ENCODE measurements at places on chromosomes 5 and 9.
A peak's percentile ranks its signal among the peaks of the same experiment; 100 is the strongest.

- DNase-seq = no peak
Observed at GRCh38 chr9:32500768-32501167, 25.2 kb downstream of the RIGI start.

DNA sequence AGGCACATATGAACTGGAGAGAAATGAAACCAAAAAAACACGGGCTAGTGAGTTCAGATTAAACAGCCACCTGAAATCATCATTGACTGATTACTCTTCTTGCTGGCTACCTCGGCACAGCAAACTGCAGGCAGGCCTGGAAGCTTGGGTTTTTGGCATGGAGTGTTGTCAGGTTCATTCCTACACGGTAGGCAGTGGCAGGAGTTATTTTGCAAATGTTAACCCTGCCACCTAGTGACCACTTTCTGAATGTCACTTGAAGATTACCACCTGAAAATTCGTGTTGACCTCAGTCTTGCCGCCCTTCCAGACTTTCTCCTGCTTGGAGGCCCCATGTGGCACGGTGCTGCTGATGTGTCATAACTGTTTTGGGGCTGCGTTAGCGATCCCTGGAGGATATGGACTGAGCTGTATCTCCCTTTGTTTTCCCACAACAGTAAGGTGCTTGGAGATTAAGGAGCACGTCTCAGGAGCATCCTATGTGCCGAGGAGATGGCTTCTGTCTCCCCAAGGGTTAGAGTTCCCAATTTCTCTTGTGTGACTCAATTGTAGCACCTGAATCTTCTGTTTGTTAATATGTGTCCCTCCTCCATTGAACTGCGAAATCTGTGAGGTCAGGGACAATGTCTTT is 12.7 kb upstream of the CD180 start:
- no peak for DNase-seq

DNA sequence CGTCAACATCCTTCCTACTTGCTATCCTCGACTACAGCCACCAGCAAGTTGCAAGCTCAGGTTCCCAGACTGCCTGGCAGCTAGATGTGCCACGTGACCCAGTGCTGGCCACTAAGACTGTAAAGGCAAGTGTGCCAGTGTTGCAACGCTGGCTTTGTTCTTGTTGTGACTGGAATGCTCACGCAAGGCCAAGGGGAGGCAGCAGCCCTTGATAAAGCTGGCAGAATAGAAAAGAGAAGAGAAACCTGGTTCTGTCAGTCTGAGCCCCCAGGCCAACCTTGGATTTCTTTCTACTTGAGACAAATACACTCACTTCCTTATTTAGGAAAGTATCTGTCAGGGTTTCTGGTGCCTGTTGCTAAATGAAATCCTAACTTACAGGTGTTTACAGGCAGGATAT is 113.0 kb downstream of the KLHL3 start:
- DNase-seq = peak; percentile 92

- DNase-seq = peak; percentile 86
Observed at GRCh38 chr9:136090768-136091581, 4.1 kb downstream of the NACC2 start.

GRCh38 chr9:127159949-127160610 is 37.6 kb upstream of the ANGPTL2 start:
- DNase-seq = peak; percentile 10

- no peak for DNase-seq
Observed at GRCh38 chr5:167839065-167839464, 452.4 kb upstream of the WWC1 start.

GRCh38 chr5:2762744-2763532 is 11.5 kb upstream of the IRX2 start:
- DNase-seq = no peak

- no peak for DNase-seq
Observed at GRCh38 chr9:6355728-6356127, 27.6 kb downstream of the TPD52L3 start.

GRCh38 chr5:1292846-1293415 is 1.9 kb downstream of the TERT start:
- DNase-seq = no peak

DNA sequence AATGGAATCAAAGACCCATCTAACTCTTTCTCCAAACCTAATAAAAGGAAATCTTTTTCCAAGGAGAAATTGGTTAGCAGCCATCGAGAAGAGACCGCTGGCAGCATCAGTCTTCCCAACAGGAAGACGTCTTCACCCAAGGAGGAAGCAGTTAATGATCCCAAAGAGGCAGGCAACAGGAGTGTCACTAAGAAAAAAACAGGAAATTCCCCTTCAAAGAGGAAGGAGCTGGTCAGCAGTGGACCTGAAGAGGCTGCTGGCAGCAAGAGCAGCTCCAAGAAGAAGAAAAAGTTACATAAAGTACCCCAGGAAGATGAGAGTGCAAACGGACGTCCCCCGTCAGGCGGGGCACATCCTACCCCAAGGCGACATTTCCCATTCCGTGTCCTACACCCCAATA is 143.7 kb downstream of the ELAVL2 start:
- no peak for DNase-seq

GRCh38 chr9:134533850-134534588 is 107.6 kb upstream of the COL5A1 start:
- DNase-seq = no peak

GRCh38 chr5:167730121-167730520 is 561.3 kb upstream of the WWC1 start:
- DNase-seq = no peak

GRCh38 chr5:136101884-136102283 is 30.8 kb upstream of the SMAD5 start:
- no peak for DNase-seq

- DNase-seq = no peak
Observed at GRCh38 chr9:75626860-75627259, 263.6 kb upstream of the PCSK5 start.

DNA sequence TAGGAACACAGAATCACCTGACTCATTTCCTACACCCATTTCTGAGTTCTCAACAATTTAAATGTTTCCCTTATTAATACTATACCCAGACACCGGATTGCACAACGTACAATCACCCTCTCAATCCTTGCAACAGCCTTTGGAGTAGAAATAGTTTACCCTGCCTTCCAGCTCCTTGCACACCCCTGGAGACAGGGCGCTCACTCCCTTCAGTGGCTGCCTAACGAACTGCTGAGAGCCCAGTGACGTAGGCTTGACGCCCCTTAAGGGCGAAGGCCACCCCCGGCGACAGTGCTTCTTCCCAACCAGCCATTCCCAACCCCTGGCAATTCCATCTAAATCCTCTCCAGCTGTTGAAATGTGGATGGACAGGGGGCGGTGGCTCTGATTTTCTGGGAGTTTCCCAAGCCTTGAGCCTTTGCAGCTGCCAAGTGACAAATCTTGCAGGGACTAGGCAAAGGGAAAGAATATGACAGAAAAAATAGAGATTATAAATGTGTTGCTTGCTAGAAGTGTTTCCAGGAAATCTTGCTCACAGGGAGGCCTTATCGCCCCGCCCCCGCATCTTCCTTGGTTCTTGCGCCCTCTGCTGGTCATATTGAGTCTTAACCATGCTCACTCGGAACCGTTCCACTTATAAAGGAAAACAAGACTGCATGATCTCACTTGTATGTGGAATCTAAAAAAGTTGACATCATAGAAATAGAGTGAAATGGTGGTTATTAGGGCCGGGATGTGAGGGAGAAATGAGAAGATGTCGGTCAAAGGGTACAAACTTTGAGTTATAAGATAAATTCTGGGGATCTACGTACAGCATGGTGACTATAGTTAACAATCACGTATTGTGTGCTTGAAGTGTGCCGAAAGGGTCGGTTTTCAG is 7.6 kb upstream of the BARX1 start:
- DNase-seq = peak; percentile 71

DNA sequence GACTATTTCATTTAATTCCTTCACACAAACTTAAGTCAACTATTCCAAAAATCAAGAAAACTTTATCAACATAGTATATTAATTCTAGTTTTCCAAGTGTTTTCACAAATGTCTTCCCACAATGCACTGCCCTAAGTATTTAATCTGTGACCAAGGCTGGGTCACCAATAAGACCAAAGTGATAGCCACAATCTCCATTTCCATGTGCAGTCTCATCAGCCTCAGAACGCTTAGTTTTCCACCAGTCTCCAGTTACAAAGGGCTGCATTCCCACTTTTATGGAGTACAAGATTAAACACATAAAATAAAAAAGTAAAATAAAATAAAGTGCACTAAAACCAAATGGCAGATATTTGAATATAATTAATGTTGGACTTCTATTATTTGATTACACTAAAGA is 371.6 kb upstream of the CCNH start:
- no peak for DNase-seq

DNA sequence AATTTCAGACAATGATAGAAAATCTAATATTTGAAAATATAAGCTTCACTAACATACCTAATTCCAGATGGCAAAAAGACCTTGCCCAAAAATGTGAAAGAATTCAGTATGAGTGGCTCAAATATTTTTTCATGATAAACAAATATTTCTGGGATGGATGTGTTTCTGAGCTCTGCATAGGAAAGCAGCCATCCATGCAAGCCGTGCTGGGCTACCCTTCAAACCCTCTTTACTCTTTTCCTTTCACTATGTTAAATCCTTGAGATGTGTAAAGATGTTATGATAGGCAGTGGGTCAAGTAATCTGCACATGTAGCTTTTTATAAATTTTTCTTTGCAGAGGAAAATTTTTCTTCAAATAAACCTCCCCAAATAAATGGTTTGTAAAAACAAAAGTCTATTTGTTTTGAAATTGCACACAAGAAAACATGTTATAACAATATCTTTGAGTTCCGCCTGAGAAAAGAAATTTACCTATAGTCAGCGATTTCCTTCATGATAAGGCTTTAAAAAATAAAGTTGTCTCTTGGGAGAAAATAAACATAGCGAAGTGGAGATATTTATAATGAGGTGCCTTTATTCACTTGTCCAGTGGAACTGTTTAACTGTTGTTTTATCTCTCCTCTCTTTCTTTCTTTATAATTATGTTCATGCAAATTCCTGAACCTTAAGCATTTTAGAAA is 154.3 kb upstream of the PITX1 start:
- no peak for DNase-seq

- no peak for DNase-seq
Observed at GRCh38 chr9:129999141-129999510, 43.9 kb downstream of the FNBP1 start.

DNA sequence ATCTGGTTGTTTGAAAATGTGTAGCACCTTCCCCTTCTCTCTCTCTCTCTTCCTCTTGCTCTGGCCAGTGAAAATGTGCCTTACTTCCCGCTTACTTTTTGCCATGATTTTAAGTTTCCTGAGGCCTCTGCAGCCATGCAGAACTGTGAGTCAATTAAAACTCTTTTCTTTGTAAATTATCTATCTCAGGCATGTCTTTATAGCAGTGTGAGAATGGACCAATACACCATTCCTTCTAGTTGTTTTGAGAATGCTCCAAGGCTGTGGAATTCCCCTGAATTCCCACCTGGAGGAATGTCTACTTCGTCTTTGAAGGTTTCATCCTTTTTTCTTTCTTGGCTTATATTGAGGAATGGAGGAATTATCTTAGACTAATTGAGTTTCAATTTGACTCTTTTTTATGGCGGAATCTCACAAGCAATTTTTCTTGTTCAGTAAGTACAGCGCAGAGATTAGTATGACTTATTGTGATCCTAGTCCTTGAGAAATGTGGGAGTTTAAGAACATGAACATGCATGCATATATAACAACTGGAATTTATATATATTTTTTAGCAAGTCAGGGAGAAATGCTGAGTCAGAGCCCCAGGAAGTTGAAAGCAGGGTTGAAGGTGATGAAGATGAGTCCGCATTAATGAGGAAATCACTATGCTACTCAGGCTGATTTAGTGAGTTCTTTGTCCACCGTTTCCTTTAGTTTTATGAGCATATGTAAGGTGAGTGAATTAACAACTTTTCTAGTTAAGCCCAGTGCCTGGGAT is 488.1 kb upstream of the ADAMTS16 start:
- DNase-seq = no peak

DNA sequence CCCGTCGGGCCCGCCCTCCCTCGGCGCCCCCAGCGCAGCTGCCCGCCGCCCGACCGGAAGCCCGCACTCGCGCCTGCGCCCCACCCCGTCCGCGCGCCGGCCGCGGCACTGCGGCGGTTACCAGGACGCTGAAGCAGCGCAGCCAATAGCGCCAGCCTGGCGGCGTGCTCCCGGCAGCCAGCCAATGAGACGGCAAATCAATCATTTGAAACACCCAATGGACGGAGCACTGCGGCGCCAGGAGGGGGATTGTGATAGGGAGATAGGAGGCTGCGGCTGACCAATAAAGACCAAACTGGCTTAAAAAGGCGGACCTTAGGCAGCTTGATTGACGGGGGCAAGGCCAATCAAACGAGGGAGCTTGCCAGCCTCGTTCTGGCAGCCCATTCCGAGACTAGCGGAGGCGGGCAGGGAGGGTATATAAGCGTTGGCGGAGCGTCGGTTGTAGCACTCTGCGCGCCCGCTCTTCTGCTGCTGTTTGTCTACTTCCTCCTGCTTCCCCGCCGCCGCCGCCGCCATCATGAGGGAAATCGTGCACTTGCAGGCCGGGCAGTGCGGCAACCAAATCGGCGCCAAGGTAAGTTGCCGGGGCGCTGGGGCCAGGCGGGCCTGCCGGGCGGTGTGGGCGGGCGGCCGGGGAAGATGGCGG is at the start of gene TUBB4B:
Gene TUBB4B (plus strand): TSS at position 447 of the 649 bp plus-strand sequence. CDS start 74 bp downstream, at position 521.
- DNase-seq = peak; percentile 100

DNA sequence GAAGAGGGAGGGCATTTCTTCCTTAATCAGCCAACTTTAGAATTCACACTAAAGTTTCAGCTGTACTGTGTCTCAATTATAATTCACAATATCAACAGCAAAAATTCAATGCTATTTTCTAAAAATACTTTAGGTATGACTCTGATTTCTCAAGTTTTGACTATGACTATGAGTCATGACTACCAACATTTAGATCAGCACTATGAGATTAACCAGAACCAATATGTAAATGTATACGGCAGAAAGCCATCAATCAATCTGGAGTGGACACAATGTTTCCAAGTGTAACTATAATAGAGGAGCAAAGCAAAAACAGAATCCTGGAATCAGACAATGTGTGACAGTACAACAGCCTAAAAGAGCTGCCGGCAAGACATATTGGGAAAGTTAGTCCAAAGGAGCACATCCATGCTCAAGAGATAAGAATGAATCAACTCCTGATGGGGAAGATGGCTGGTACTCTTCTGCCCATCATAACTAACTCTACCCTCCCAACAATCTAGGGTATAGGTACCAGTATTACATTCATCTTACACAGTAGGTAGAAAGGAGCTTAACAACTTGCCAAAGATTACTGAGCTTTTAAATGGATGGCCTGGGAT is 294.4 kb downstream of the SEMA5A start:
- DNase-seq = no peak

- DNase-seq = no peak
Observed at GRCh38 chr5:35246411-35246810, 16.1 kb upstream of the PRLR start.

GRCh38 chr9:126614088-126614454 is 343 bp downstream of the LMX1B start:
- DNase-seq = no peak

DNA sequence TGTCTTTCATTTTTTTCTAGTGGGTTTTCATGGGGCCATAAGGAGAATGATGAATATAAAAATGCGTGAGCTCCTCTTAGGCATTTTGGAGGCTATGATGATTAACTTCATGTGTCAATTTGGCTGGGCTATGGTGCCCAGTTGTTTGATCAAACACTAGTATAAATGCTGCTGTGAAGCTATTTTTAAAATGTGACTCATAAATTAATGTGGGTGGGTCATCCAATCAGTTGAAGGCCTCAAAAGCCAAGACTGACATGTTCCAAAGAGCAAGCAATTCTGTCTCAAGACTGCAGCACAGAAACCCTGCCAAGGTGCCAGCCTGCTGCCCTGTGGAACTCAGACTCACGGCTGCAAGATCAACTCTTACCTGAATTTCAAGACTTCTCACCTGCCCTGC is 24.4 kb upstream of the ICE1 start:
- no peak for DNase-seq

All from heart left ventricle (tissue), 16 donors.